ENCODE measurements at places on chromosomes 12 and 14.

DNA sequence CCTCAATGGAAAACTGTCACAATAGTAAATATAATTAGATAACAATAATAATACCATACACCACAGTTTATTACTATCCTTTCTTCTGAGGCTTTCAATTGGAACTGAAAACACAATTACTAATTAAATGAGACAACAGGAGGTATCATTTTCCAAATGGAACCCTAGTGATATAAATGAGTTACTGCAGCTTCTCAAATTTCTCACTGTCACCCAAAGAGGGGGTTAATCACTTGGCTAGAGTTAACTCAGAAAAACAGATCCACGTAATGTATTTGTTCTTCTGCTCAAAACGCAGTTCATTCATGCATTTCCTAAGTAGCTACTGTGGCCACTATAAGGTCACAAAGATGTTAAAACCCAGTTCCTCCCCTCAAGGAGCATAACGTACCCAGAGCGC, 120.9 kb upstream of the FOXN3 start:
- no peak for DNase-seq

DNA sequence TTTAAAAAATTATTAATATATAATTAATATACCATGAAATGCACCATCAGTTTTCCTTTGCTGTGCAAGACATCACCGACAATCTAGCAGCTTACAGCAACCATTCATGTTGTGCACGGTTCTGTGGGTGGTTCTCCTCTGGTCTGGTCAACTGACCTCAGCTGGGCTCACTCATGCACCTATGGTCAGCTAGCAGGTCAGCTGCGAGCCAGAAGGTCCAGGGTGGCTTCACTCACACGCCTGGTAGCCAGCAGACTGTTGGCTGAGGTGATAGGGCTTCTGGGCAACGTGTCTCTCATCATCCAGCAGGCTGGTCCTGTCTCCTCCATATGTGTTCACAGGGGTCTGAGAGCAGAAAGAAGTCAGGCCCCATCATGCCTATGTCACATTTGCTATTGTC, 210.4 kb downstream of the KIF26A start:
- no peak for DNase-seq

GRCh38 chr14:100620255-100621100, 33.3 kb upstream of the BEGAIN start:
- no peak for DNase-seq

GRCh38 chr12:76069339-76069738, 15.1 kb downstream of the NAP1L1 start:
- DNase-seq, result no peak

- DNase-seq, result no peak
Observed at GRCh38 chr12:127998988-127999387, 268.0 kb upstream of the TMEM132C start.

DNA sequence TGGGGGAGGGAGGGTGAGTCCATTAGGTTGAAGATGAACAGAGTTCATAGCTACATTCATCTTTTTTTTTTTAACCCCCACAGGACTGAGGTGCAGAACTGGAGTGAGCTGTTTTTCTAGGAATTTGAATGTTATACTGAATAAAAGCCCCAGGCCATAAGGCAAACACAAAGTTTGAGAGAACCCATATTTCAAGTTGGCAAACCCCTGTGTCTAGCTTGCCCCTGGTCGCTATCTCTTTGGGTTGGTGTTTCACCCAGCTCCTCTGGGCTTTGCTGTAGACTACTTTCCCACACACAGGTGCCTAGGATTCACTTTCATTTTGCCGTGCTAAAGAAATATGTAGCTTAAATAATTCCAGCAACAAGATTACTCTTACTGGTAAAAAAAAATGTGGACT, 5.2 kb upstream of the LMO3 start:
- no peak for DNase-seq

- no peak for DNase-seq
Observed at GRCh38 chr12:66905201-66905600, 226.3 kb upstream of the GRIP1 start.

DNA sequence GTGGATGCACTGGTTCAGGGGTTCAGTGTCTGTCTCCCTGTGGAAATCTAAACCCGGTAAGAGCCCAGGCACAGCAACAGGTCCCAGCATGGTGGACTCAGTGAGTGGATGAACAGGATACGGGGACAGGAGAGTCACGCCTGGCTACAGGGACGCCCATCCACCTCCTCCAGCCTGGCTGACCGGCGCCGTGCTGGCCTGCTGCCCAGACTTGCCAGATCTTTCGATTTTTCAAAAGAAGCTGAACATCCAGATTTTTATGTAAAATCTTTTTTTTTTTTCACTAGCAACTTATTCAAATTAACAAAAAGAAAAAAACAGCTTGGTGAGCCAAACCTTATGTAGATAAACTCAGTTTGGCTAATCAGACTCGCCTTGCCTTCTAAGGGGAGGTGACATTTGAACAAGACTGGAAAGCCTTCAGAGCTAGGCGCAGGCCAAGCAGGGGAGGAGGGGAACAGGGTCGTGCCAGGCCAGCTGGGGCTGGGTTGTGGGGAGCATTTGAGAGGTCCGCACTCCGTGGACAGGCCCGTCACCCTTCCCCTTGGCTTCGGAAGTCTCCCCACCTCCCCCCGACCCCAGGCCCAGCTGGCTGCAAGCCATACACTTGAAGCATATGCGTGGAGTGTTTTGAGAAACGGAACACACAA, 87.8 kb upstream of the NCOR2 start:
- DNase-seq, result no peak

- DNase-seq, result no peak
Observed at GRCh38 chr14:84468153-84468552, 1061.8 kb upstream of the FLRT2 start.

- DNase-seq, result no peak
Observed at GRCh38 chr12:114306646-114307045, 99.3 kb downstream of the TBX5 start.

GRCh38 chr14:51356381-51356780, 116.3 kb downstream of the TMX1 start:
- DNase-seq, result no peak

GRCh38 chr14:83419420-83419819, 1885.8 kb upstream of the SEL1L start:
- no peak for DNase-seq

DNA sequence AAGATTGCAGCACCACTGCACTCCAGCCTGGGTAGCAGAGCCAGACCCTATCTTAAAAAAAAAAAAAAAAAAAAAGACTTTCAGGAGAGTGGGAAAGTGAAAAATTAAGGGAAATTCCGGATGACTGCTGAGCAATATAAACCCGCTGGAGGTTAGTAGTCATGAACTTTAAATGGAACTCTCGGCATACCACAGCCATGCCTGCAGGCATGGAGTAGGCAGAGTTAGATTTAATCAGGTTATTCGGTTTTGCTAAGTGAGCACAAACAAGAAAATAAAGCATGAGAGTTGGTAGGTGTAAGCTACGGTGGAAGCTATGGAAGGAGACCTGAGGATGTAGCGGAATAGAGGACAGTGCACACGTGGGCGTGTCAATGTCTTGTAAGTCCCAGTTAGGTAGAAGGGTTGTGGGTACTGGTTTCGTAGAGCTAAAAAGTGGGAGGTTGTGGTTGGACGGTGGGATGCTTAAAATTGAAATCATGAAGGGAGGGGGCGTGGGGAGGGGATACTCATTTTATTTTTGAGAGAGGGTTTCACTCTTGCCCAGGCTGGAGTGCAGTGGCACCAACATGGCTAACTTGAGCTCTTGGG, 11.8 kb upstream of the TUBA1C start:
- no peak for DNase-seq

DNA sequence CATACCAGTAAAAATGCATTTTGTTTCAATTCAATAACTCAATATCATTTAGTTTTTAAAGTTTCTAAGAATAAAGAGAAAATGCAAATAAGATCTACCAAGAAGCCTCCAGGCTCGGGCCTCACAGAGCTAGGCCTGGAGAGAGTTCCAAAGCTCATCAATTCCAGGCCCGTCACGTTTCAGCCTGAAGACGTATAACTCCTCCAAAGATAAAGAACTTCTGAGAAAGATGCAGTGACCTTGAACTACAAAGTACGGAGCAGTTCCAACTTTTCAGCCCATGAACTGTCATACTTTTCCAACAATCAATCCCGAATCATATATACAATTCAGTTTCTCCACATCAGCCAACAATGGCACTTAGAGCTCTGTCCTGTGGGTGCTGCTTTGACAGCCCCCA, 17.8 kb downstream of the CORO1C start:
- no peak for DNase-seq

- no peak for DNase-seq
Observed at GRCh38 chr12:131378861-131379665, 331.8 kb upstream of the SFSWAP start.

- no peak for DNase-seq
Observed at GRCh38 chr14:94143711-94144110, 14.3 kb upstream of the IFI27L2 start.

DNA sequence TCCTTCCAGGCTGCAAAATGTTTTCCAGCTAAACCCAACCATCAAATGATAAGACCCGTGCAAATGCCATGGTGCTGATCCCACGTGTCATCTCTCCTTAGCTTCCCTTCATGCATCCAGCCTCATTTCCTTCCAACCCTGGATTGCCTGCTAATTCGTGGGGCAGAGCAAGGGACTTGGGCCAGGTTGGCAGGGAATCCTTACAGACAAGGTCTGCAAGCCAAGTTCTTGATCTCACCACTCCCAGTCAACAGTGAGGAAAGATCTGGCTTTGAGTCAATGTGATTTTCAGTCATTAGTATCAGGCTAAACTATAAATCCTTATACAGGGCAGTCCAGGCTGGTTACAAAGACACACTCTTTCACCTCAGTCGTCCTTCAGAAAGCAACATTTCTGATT, 150.9 kb downstream of the ANO2 start:
- no peak for DNase-seq

DNA sequence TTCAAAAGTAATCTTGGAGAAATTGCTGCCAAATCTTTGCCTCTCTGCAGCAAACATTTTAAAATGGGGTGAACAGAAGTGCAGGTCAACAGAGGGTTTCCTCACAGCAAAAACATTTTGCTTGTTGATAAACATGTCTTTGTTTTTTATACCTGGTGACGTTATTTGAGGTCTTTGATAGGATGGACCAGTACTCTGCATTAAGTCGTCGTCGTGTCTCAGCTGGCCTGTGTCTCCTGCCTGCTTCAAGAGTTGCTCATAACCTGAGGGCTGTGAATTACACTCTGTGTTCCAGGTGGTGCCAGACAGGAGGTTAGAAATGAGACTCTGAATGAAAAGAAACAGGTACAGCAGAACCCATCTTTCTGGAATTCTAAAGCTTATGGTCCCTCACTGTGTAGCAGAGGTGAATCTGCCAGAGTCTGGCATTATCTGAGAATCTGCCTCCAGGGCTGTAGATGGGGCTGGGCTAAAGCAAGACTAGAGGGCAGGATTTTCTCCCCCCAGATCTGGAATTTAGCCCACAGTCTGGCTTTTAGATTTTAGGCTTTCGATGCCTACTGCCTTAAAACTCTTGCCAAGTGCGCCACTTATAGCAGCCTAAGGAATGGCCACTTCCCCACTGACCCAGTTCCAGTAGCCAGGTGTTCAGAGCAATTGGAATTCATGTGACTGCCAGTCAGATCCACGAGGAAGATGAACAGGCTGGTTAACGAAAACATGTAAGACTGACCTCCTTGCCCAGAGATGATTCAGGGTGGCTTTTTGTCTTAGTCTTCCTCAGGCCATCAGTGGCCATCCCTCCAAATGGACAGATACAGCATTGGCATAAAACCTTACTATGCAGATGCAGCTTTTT, 161.2 kb downstream of the PRKCH start:
- DNase-seq, result no peak

DNA sequence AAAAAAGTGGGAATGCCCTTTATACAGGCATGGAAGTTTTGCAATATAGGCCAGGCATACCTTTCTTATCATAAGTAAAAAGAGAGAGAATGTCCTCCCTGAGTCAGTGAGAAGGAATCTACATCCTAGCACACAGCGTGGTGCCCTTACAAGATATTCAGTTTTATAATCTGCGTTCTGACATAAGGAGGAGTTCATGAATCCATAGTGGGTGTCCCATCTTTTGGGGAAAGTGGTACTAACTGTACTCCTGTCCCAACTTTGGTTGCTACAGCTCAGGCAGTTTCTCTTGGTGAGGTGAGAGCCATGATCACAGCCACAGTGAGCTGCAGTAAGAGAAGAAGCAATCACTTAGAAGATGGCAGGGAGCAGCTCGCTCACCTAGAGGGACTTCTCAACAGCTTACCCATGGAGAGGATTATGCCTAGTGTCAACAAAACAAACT, 332.9 kb downstream of the BCAT1 start:
- DNase-seq, result no peak

GRCh38 chr14:99320621-99321235, 48.7 kb upstream of the BCL11B start:
- DNase-seq, result no peak

DNA sequence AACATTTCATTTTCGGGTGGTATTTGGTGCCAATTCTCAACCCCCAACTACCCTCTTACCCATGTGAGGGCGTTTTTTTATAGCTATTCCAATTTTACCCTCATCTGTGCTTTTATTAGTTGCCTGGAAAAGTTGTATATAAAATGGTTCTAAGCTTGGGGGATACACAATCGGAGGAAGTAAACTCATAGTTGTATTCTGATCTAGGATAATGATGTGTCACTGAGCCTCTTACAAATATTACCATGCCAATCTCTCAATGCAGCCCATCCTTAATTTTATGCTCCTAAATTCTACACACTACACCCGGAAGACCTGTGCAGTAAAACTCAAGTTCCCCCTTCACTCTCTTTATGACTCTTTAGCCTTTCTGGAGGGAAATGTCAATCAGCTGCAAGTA, 1206.5 kb upstream of the FLRT2 start:
- no peak for DNase-seq

- no peak for DNase-seq
Observed at GRCh38 chr12:51863933-51864832, 15.7 kb upstream of the FIGNL2 start.

DNA sequence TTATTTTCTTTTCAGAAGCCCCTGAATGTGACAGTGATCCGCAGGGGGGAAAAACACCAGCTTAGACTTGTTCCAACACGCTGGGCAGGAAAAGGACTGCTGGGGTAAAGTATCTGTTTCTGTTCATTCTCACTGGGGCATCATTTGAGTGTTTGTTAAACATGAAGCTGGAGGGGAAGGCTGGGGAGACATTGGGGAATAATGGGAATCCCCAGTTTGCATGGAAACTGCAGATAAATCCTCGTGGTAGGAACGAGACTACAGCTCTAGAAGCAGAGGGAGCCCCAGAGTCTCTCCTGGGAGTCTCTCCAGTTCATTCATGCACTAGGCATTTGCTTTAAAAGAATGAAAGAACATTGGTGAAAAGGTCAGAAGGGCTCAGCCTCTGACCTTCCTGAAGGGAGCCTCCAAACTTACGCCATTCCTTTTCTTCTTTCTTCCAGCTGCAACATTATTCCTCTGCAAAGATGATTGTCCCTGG, 2.5 kb upstream of the CFAP251 start:
- no peak for DNase-seq

DNA sequence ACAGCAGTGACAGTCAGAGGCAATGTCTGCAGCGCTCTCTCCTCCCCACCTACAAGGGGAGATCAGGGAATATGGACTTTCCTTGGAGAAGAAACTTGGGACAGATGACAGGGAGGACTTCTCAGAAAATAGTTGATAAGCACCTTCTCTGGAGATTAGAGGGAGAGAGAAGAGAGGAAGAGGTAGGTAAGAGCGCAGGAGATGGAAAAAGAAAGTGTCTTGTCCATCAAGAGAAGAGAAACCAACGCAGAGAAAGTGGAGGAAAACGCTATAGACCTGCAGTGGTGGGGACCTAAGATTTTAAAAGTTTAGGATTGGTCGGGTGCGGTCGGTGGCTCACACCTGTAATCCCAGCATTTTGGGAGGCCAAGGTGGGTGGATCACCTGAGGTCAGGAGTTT, 15.5 kb upstream of the SMUG1 start:
- no peak for DNase-seq

- no peak for DNase-seq
Observed at GRCh38 chr12:123050331-123050831, 69.9 kb downstream of the ARL6IP4 start.

- no peak for DNase-seq
Observed at GRCh38 chr12:29088611-29089219, 60.4 kb upstream of the FAR2 start.
